Activated T-cell treated with anti-CD3 and anti-CD28 coated beads for 4 hours (primary cell): ENCODE measurements at places on chromosomes 6 and 20.

GRCh38 chr6:89351671-89352277 is 748 bp downstream of the UBE2J1 start:
- no peak for DNase-seq

- no peak for DNase-seq
These were observed 380.8 kb downstream of the DOK5 start for GRCh38 chr20:54856202-54856601.

GRCh38 chr20:32484225-32484957 is 100.7 kb downstream of the NOL4L start:
- peak; percentile 30 for DNase-seq

DNA sequence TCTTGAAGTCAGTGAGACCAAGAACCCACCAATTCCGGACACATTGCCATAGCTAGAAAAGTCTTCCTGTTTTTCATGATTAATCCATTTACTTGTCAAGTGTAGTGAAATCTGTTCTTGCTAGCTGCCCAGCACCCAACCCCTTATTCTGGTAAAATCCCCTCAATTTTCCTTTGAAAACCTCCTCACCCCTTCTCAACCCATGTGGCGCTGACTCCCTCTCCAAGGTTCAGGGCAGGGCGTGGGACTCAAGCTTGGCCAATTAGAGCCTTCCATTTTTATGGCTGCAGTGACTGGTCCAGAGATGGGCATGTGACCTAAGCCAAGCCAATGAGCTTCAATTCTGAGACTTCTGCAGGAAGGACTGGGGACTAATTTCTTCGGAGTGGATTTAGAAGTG is 9.8 kb upstream of the ZBP1 start:
- no peak for DNase-seq

- no peak for DNase-seq
These were observed 92.3 kb downstream of the RFPL4B start for GRCh38 chr6:112439432-112439831.

- DNase-seq, result no peak
These were observed 868 bp downstream of the NCOA3 start for GRCh38 chr20:47502271-47503239.

- DNase-seq, result no peak
These were observed 897 bp downstream of the RANBP9 start for GRCh38 chr6:13710552-13711323.

DNA sequence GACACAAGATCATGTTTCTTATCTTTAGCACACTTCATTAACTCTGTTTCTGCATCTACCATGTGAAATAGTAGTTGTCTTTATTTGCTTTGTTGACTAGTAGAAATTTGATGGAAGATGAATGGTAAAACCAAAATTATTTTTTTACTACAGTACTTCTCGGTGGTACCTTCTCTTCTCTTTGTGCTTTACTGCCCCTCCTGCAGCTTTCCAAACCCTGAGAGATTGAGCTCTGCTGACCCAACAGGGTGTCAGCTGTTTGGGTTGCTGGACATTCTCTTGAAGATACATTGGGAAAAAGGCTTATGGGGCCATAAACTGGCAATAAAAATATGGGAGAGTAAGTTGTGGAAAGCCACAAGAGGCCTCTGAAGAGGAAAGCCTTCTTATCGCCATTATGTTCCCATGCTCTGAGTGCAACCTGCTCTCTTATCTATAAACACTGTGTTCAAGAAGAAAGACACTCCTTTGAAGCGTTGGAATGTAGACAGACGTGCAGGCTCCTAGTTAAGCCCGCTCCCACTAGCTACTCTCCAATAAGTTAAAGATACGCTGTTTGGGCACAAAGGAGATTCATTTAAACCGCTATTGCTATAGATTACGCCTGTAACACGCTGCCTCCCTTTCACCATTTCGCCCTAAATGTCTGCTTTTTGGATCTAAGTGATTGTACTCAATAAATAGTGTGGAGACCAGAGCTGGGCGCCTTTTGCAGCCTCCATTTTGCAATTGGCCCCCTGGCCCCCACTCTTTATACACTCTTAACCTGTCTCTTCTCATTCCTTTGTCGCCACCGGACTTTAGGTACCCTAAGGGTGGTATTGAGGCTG is 60.1 kb upstream of the PRSS16 start:
- DNase-seq, result no peak
